ENCODE measurements at places on chromosomes 13 and 19.
A peak's percentile ranks its signal among the peaks of the same experiment; 100 is the strongest.

DNA sequence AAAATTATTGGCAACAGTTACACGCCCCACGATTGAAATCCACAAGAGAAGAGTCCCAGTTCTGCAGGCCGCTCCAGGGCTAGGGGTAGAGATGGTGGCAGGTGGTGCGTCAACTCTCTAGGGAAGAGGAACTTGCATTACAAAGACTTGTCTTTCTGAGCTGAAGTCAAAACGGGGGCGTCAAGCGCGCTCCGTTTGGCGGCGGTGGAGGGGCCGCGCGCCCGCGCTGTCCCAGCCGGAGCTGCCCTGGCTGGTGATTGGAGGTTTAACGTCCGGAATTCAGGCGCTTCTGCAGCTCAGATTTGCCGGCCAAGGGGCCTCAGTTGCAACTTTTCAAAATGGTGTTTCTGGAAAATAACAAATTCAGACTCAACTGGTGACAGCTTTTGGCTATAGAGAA lies 38.9 kb downstream of the SOX1 start:
- no peak for DNase-seq

DNA sequence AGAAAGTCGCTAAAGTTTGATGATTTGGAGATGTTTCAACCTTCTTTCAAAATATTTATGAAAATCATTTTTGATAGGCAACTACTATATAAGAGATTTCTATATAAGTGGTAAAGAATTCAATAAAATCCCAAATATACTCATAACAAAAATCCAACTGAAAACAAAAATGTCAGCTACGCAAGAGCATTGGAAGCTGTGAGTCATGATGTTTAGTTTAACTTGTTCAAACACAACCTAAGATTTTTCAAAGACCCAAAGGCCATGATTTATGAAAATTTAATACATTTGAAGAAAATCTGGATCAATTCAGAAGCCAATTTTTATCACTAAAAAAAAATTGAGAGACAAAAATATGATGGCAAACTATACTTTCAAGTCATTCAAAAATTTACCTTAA lies 226.6 kb downstream of the MZT1 start:
- no peak for DNase-seq

DNA sequence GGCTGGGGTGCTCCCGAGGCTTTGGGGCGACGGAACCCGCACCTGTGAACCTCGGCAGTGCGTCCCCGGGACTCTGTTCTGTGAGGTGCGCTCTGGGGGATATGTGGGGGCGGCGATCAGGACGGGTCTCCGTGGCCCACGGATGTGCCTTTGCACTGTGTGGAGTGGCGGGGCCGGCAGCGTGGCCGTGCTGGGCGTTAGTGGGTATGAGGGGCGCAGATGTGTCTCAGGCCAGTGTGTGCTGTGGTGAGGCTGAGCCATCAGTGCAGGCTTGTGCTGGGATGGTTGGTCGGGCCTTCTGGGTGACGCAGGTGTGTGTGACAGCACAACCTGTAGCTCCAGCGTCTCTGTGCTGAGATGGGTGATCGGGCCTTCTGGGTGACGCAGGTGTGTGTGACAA lies 16.9 kb downstream of the ZNF331 start:
- no peak for DNase-seq

GRCh38 chr19:35845215-35846037 lies 6.9 kb downstream of the NPHS1 start:
- no peak for DNase-seq

- DNase-seq: peak; percentile 30
These were observed 21.8 kb downstream of the HCN2 start for GRCh38 chr19:611481-611868.

DNA sequence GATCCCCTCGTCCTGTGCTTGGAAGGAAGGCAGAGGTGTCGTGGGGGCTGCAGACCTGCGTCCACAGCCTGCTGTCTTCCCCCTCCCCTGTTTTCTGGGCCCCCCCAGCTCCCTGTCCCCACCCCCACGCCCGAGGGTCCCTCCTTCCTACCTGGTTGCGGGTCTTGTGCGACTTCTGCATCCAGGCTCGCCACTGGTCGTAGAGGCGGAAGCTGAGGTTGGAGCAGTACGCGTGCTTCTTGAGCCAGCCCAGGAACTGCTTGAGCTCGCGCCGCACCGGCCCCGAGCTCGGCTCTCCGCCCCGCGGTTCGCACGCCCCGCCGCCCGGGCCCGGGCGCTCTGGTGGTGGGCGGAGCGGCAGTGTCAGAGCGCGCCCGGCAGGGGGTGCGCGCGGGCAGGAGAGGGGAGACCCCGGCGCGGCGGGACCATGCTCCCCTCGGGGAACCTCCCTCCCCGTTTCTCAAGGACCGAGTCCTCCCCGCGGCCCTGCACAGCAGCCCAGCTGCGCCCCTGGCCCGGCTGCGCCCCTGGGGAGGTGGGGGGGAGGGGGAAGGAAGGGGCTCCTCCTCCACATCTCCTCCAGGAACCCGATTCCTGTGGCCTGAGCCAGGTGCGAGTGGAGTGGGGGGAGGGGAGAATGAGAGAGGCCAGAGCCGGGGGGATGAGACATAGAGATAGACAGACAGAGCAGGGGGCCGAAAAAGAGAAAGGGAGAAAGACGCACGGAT lies 5.7 kb downstream of the REX1BD start:
- peak; percentile 65 for DNase-seq

- no peak for DNase-seq
These were observed 159.6 kb upstream of the ATXN8OS start for GRCh38 chr13:69948016-69948415.

DNA sequence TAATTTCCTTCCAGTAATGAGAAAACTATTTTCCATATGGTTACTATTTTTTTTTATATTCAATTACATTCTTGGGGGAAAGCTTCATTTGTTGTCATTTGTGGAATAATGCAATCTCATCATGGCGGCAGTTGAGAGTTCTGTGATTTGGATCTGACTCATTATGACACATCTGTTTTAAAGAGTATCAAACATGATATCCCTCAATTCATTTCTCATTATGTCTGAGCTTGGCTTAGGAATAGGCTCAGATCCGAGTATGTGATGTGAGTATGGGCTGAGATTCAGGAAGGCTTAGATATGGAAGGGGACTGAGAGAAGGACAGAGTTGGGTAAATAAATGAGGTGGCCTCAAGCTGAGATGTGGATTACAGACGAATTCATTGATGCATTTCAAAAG lies 64.4 kb downstream of the POSTN start:
- no peak for DNase-seq

DNA sequence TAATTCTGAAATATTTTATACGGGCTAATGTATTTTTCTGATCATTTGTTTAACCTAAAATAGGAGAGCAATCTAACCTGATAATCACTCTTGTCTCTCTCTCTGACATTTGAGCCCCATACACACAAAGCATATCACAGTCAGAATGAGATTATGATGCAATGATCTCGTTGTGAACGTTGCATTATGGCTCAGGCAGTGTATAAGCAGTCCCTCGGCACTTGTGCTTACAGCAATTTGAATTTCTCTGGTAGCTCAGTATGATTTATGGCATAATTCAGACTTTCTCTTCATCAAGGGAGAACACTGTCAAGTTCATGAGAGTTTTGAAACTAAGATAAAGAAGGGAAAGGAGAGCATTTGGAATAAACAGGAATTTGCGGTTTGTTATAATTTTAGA lies 256.1 kb downstream of the DACH1 start:
- DNase-seq: no peak

GRCh38 chr19:5743630-5744029 lies 23.2 kb downstream of the CATSPERD start:
- no peak for DNase-seq

DNA sequence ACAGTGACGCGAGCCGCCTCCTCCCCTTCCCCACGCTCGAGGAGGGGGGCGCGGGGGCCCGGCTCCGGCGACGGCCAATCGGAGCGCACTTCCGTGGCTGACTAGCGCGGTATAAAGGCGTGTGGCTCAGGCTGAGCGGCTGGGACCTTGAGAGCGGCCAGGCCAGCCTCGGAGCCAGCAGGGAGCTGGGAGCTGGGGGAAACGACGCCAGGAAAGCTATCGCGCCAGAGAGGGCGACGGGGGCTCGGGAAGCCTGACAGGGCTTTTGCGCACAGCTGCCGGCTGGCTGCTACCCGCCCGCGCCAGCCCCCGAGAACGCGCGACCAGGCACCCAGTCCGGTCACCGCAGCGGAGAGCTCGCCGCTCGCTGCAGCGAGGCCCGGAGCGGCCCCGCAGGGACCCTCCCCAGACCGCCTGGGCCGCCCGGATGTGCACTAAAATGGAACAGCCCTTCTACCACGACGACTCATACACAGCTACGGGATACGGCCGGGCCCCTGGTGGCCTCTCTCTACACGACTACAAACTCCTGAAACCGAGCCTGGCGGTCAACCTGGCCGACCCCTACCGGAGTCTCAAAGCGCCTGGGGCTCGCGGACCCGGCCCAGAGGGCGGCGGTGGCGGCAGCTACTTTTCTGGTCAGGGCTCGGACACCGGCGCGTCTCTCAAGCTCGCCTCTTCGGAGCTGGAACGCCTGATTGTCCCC lies at the start of gene JUNB:
Gene JUNB, plus strand, starts transcription at position 142 of the 706 bp plus-strand sequence. Its CDS starts 286 bp downstream, at position 428.
- peak; percentile 91 for DNase-seq

DNA sequence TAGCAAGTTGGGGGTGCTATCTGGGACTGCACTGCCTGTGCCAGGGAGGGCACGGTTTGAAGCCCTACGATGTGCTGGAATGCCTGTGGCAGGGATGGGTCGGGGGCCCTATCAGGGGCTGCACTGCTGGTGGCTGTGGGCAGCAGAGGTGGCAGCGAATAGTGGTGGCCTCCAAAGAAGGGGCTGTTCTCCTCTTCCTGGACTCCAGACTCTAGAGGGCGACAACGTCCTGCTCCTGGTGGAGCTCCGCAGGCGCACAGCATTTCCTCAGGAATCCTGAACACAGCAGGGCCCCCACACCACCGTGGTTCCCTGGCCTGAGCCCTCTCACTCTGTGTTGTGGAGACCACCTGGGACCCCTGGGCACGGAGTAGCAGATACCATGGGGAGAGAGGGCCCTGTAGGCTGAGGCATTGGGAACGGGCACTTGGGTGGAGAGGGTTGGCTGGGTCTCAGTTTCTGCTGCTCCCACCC lies 145.6 kb downstream of the TNFRSF19 start:
- no peak for DNase-seq

- no peak for DNase-seq
These were observed 19.4 kb downstream of the NKPD1 start for GRCh38 chr19:45141203-45141900.

DNA sequence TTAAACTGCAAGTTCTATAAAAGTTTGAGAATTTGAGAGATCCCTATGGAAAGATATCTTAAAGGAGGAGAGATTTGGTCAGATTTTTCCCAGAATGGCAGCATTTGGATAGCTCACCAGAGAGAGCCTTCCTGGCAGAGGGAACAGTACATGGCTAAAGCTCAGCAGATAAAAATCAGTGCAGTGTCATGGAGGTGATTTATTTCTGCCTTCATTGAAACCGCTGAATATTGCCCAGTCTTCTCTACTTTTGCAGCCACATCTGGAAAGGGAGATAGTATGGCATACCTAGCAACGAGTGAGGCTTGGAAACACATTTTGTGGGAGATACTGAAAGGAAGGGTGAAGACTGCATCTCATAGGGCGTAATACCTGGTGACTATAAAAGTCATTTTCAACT lies 155.2 kb downstream of the RFC3 start:
- DNase-seq: no peak

GRCh38 chr19:49481020-49481683 lies 6.3 kb upstream of the RPL13A start:
- no peak for DNase-seq

- DNase-seq: no peak
These were observed 352.4 kb downstream of the KLF5 start for GRCh38 chr13:73411067-73411809.

DNA sequence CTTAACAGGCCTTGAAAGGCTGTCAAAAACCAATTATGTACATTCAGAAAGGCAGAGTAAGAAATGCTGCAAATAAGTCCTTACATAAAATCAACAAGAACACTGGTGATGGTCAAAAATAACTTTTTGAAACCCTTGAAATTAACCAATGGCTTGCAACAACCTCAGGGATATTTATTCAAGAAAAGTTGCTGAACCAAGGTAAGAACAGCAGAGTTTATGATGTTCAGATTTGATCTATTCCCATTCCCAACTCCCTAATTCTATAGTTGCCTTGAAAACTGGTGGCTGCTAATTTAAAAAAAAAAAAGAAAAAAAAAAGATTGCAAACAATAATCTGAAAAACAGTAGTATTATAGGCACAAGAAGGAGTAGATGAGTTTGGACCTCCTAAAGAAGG lies 109.8 kb upstream of the UFM1 start:
- no peak for DNase-seq

GRCh38 chr19:13169769-13170168 lies 19.6 kb downstream of the IER2 start:
- DNase-seq: no peak

DNA sequence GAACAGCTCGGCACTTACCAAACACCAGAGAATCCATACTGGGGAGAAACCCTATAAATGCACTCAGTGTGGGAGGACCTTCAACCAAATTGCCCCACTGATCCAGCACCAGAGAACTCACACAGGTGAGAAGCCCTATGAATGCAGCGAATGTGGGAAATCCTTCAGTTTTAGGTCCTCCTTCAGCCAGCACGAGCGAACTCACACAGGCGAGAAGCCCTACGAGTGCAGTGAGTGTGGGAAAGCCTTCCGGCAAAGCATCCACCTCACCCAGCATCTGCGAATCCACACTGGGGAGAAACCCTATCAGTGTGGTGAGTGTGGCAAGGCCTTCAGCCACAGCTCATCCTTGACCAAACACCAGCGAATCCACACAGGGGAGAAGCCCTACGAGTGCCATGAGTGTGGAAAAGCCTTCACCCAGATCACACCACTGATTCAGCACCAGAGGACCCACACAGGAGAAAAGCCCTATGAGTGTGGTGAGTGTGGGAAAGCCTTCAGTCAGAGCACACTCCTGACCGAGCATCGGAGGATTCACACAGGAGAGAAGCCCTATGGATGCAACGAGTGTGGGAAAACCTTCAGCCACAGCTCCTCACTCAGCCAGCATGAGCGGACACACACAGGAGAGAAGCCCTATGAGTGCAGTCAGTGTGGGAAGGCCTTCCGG lies 8.3 kb downstream of the ZNF135 start:
- DNase-seq: no peak

GRCh38 chr19:38039966-38040365 lies 133.0 kb downstream of the SIPA1L3 start:
- no peak for DNase-seq

- no peak for DNase-seq
These were observed 14.8 kb downstream of the DDX39A start for GRCh38 chr19:14404312-14404711.

- DNase-seq: no peak
These were observed 17.9 kb downstream of the GPALPP1 start for GRCh38 chr13:45007225-45007624.

- no peak for DNase-seq
These were observed 8.9 kb upstream of the RSPH6A start for GRCh38 chr19:45824041-45824471.

DNA sequence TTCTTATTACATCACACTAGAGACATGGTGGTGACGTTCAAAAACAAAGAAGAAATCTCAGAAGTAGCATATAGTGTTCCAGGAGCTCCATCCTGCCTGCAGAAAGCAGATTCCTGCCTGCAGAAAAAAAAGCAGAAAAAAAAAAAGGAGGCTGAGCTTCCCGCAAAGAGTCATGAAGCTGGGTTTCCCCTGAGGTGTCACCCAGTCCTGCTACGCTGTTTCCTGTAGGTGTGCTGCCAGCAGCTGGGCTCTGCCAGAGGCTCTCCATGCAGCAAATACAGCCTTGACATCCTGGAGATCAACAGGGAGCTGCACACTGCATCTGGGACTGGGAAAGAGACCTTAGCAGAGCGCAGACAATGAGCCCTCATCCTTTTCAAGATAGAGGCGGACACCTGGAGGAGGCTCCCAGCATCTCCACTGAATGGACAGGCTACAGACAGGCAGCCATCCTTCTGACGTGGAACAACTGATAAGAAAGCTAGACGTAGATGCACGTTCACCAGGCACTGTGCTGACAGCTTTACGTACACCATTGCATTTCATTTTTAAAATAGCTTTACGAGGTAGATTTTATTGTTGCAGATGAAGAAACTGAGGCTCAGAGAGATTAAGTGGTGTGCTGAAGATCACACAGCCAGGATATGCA lies 350.9 kb downstream of the FOXO1 start:
- peak; percentile 9 for DNase-seq

All from stimulated activated CD4-positive, alpha-beta T cell treated with anti-CD3 and anti-CD28 coated beads, Interleukin-1b, Interleukin-23, amount 100 ng/mL, for 1 hour (primary cell).